ENCODE measurements at places on chromosomes 6 and 20. TPM values are rescaled to one million over a fixed set of nuclear protein-coding genes. Genes with fewer than 3 reads are reported as not detected.
A peak's percentile ranks its signal among the peaks of the same experiment; 100 is the strongest.

Gene RIN2
- 0.25 TPM for total RNA-seq

Gene GSTA3
- total RNA-seq = not detected

Gene COL21A1
- total RNA-seq = not detected

Gene DEF6
- 216 TPM for total RNA-seq

Gene NPBWR2
- not detected for total RNA-seq

Gene EEF1A2
- 0.26 TPM for total RNA-seq

Gene CALHM6
- 23.2 TPM for total RNA-seq

Gene SERINC1
- total RNA-seq = 83.5 TPM

Gene TSHZ2
- 0.44 TPM for total RNA-seq

Gene RGS17
- total RNA-seq = not detected

Gene MAS1
- not detected for total RNA-seq

Gene TBXT
- not detected for total RNA-seq

Gene GNRH2
- 0.85 TPM for total RNA-seq

- DNase-seq = no peak
- no peak overlapping the region for H3K4me3 ChIP-seq
- no peaks in the 10 kb centered on the region for H3K27me3 ChIP-seq
- no peaks in the 10 kb centered on the region for H3K4me1 ChIP-seq
- H3K36me3 ChIP-seq = no peaks in the 10 kb centered on the region
Observed at GRCh38 chr20:14335052-14335451, 2.4 kb downstream of the FLRT3 start.

DNA sequence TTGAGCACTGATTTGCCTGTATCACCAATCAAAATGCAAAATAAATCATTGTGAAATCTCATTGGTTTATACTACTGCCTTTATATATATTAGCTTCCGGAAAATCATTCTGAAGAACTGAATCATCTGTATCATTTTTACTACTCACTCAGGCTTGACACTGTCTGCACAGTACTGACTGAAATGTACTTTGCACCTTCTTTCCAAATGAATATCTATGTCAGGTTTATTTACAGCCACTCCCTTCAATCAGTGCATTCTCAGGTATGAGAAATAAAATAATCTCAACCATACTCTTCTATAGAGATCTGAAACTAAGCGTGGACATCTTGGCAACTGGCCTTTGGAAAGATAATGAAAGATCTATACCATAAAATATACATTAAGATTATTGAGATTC lies 2.7 kb downstream of the KHDRBS2 start:
- no peak overlapping the region for H3K4me3 ChIP-seq
- no peaks in the 10 kb centered on the region for H3K36me3 ChIP-seq
- peaks cover 2% of the 10 kb centered on the region for H3K4me1 ChIP-seq
- DNase-seq = no peak

GRCh38 chr6:116210750-116211425 lies 43.0 kb downstream of the TSPYL4 start:
- no peak overlapping the region for H3K27ac ChIP-seq
- DNase-seq = no peak
- no peak overlapping the region for H3K4me3 ChIP-seq

DNA sequence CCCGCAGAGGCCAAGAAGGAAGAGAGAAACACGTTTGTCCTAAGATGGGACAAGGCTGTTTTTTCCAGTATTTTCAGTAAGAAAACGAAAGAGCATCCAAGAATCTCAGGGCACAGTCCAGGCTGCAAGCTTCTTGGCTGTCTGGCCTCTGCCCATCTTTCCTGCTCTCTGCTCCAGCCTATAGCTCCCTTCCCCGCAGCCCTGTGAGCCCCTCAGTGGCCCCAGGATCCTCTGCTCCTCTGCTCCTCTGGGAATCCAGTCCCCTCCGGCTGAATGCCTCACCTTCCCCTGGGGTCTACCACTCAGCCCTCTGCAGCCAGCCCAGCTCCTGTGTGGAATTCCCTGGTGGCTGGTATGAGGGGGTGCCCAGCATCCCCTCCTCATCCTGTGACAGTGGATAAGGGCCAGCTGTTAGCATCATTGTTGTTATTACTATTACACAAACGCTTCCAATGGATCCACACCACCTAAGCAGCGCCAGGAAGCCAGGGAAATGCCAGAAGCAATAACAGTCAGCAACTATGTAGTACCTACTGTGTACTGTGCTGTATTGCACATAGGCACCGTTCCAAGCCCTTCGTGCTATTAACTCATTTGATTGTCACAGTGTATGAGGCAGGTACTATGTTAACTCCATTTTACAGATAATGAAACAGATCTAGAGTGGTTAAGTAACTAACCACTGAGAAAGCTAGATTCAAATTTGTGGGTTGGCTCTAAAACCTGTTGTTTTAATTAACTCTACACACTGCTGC lies 60.3 kb upstream of the PTPN1 start:
- H3K27ac ChIP-seq = peak overlapping the region; percentile 2
- peak overlapping the region; percentile 79 for H3K4me3 ChIP-seq
- H3K27me3 ChIP-seq = peaks cover 34% of the 10 kb centered on the region
- DNase-seq = no peak

GRCh38 chr6:75090576-75090975 lies 115.3 kb downstream of the COL12A1 start:
- no peaks in the 10 kb centered on the region for H3K4me1 ChIP-seq
- no peak overlapping the region for H3K4me3 ChIP-seq
- no peak for DNase-seq
- H3K27me3 ChIP-seq = peaks cover 9% of the 10 kb centered on the region
- no peaks in the 10 kb centered on the region for H3K36me3 ChIP-seq

DNA sequence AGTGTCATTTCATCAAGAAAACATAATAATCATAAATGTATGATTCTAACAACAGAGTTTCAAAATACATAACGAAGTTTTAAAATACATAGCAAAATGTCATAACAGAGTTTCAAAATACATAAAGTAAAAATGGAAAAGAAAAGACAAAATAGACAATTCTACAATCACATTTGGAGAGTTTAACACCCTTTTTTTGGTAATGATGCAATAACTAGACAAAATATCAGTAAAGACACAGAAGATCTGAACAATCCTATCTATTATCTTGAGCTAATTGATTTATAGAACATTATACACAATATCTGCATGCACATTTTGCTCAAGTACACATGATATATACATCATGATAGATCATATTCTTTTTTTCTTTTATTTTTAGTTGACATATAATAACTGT lies 13.4 kb upstream of the SLC17A2 start:
- peaks cover 17% of the 10 kb centered on the region for H3K4me1 ChIP-seq
- peaks cover 2% of the 10 kb centered on the region for H3K27me3 ChIP-seq
- peaks cover 3% of the 10 kb centered on the region for H3K36me3 ChIP-seq
- no peak overlapping the region for H3K4me3 ChIP-seq
- H3K27ac ChIP-seq = no peak overlapping the region
- DNase-seq = no peak

DNA sequence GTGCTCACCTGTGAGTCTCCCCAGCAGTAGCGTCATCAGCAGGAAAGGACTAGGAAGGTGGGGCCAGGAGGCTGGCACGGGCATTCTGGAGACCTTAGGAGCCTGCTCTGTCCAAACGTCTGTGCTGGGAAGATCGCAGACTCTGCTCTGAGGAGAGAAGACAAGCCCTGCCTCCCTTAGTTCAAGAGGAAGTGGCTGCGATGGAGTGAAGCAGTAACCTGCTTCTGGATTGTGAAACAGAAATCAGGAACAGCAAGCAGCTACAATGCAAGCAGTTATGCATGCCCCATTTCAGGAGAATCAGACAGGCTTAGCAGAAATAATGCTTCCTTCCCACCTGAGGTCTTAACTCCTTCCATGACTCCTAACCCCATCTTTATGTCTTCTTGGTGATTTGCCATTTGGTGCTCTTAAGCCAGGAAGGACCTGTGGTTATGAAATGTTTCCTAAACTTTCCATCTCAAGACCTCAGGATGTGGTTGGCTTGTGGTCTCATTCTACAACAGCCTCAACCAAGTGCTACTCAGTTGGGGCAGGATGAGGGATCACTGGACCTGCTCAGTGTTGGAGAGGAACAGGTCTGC lies at the start of gene SIRPB1:
TSS of gene SIRPB1 (minus strand) at position 149 of the 584 bp plus-strand sequence. CDS start at position 84, 65 bp downstream.
- no peak for DNase-seq
- peak within 1 kb of the TSS; percentile 38 for H3K4me3 ChIP-seq
- H3K27me3 ChIP-seq = no peaks in the 10 kb centered on the region
- H3K27ac ChIP-seq = peak within 1 kb of the TSS; percentile 76

- H3K27ac ChIP-seq = no peak overlapping the region
- peaks cover 7% of the 10 kb centered on the region for H3K4me1 ChIP-seq
Observed at GRCh38 chr6:6729971-6730370, 141.5 kb downstream of the LY86 start.

DNA sequence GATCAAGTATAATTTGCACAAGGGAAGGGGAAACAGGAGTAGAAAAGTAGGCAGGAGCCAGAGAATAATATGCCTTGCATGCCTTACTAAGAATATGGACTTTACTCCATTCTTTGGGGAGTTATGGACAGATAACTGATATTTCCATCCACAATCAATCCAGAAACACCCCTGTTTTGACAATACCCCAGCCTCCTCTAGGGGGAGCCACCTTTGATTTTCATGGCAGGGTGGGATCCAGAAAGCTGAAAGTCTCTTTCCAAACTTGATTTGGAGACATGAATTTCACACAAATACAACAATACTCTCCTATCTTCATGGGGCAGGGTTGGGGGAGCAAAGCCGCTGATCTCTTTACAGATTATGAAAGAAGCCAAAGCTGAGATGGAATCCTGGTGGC lies 404.1 kb downstream of the FOXA2 start:
- H3K4me1 ChIP-seq = no peaks in the 10 kb centered on the region
- no peak overlapping the region for H3K4me3 ChIP-seq
- no peaks in the 10 kb centered on the region for H3K27me3 ChIP-seq
- H3K27ac ChIP-seq = no peak overlapping the region
- H3K36me3 ChIP-seq = no peaks in the 10 kb centered on the region
- no peak for DNase-seq

GRCh38 chr20:7770046-7770445 lies 170.2 kb downstream of the HAO1 start:
- DNase-seq = no peak
- peaks cover 4% of the 10 kb centered on the region for H3K4me1 ChIP-seq
- no peaks in the 10 kb centered on the region for H3K27me3 ChIP-seq

DNA sequence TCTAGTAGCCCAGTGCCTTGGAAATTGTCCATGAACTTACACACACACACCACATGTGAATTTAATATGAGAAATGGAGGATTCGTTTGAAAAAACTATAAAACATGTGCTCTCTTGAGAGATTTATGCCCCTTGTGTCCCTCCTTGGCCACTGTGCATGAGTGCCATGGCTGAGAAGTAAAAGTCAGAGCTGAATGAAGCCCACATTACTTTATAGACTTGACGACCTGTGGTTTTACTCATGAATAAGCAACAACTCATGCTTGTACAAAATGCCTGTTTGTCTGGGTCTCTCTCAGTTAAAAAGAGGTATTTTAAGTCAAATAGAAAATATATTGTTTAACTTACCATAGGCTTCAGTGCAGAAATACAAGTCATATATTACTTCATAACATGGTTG lies 102.7 kb downstream of the KCNQ5 start:
- H3K36me3 ChIP-seq = peaks cover 8% of the 10 kb centered on the region
- H3K27ac ChIP-seq = no peak overlapping the region
- no peak for DNase-seq
- no peak overlapping the region for H3K4me3 ChIP-seq
- no peaks in the 10 kb centered on the region for H3K4me1 ChIP-seq

GRCh38 chr6:132270726-132271402 lies 130.4 kb downstream of the MOXD1 start:
- no peaks in the 10 kb centered on the region for H3K4me1 ChIP-seq
- DNase-seq = no peak
- H3K27ac ChIP-seq = no peak overlapping the region
- H3K27me3 ChIP-seq = peaks cover 6% of the 10 kb centered on the region
- no peak overlapping the region for H3K4me3 ChIP-seq

- peak overlapping the region; percentile 93 for H3K27ac ChIP-seq
- no peak for DNase-seq
- peak overlapping the region; percentile 94 for H3K4me3 ChIP-seq
- no peaks in the 10 kb centered on the region for H3K27me3 ChIP-seq
Observed at GRCh38 chr6:136250686-136251008, 536 bp upstream of the MTFR2 start.

GRCh38 chr6:158703837-158704822 lies 54.3 kb downstream of the SYTL3 start:
- peak; percentile 89 for DNase-seq
- H3K27ac ChIP-seq = peak overlapping the region; percentile 85
- H3K4me3 ChIP-seq = peak overlapping the region; percentile 77
- no peaks in the 10 kb centered on the region for H3K27me3 ChIP-seq

All from activated naive CD8-positive, alpha-beta T cell treated with anti-CD3 and anti-CD28 coated beads, Interleukin-2, amount 10 ng/mL, durations not matched to agents 7 days and 5 days (primary cell).